ENCODE measurements at places on chromosomes 7 and 10.

- no peak for DNase-seq
Observed at GRCh38 chr7:131327049-131327625, 539 bp upstream of the MKLN1 start.

DNA sequence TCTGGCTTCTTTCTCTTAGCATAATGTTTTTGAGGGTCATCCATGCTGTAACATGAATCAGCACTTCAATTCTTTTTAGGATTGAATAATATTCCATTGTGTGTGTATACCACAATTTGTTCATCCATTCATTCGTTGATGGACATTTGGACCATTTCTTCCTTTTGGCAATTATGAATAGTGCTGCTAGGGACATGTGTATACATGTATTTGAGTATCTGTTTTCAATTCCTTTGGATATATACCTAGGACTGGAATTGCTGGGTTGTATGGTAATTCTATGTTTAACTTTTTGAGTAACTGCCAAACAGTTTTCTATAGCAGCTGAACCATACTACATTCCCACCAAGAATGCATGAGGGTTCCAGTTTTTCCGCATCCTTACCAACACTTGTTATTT is 39.2 kb downstream of the GBF1 start:
- DNase-seq: no peak

- no peak for DNase-seq
Observed at GRCh38 chr7:44161371-44161770, 20.2 kb upstream of the MYL7 start.

GRCh38 chr7:1637155-1637554 is 32.9 kb upstream of the ELFN1 start:
- no peak for DNase-seq

- no peak for DNase-seq
Observed at GRCh38 chr10:84696610-84697009, 368.2 kb downstream of the CCSER2 start.

GRCh38 chr7:93219868-93220267 is 6.4 kb downstream of the HEPACAM2 start:
- DNase-seq: no peak

DNA sequence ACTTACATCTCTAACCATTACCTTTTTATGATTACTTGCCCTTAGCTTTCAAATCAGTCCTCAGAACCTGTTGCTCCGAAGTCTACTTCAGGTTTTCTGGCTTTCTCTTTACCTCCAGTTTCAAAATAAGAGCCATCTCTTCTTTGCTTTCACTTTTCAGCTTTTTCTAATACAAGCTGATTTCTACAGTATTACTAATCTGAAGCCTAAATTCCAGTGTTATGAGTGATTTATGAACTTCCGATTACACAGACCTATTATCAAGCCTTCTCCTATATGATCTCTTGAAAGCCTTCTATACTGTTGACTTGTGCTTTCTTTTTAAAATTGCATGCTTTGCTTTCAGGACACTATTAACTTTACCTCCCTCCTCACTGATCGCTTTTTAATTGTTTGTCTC is 1307.8 kb upstream of the CELF2 start:
- no peak for DNase-seq

- DNase-seq: no peak
Observed at GRCh38 chr7:130479716-130480400, 12.0 kb upstream of the MEST start.

DNA sequence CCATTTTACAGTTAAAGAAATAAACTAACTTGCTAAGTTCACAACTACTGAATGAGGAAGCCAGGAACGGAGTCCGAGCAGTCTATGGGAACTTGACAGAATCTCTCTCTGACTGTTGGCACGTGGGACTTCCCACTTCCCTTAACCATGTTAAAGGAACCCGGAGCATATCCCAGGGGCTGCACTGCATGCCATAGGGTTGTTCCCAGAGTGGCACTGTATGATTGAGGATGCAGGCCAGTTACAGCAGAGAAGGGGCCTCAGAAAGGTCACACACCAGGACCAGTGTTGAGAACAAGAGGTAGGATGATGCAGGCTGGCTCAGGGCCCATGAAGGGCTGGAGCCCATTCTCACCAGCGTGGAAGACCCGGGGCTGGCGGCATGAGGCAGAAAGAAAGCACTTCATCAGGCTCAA is 201.8 kb downstream of the NSUN6 start:
- no peak for DNase-seq

DNA sequence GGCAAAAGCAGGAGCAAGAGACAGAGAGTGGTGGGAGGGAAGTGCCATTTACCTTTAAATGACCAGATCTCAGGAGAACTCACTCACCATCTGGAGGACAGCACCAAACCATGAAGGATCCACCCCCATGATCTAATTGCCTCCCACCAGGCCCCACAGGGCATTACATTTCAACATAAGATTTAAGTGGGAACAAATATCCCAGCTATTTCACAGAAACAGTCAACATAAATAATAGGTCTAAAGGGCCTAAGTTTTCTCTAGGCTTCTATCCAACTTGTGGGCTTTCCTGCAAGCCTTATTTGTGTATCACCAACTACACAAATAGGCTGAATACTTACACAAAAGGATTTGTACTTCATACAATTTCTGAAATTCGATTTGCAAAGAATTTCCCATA is 196.8 kb upstream of the POT1 start:
- no peak for DNase-seq
